Iris pigment epithelial cell (primary cell): ENCODE measurements at places on chromosomes 5 and 9.

- DNase-seq = no peak
Observed at GRCh38 chr5:139855946-139856540, 60.4 kb downstream of the PSD2 start.

DNA sequence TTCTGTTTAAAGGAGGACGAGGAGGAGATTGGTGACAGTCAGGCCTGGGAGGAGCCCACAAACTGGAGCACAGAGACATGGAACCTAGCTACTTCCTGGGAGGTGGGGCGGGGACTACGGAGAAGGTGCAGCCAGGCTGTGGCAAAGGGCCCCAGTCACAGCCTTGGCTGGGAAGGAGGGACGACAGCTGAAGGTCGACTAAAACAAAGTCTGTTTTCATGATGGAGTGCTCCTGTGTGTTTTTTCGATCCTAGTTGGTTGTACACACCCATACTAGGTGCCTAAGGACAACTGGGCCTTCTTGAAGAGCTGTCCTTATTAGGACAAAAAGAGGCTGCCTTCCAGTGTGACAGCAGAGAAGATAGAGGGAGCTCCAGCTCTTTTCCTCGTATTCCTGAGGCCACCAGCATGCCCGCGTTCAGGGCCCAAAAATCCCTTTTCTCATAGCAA lies 2.9 kb downstream of the CCDC107 start:
- peak; percentile 44 for DNase-seq

GRCh38 chr9:109072821-109073435 lies 46.8 kb downstream of the TMEM245 start:
- no peak for DNase-seq

GRCh38 chr9:120846251-120846889 lies 3.6 kb upstream of the PSMD5 start:
- DNase-seq = no peak

- DNase-seq = peak; percentile 23
Observed at GRCh38 chr9:96852676-96853075, 1.6 kb downstream of the ZNF782 start.

DNA sequence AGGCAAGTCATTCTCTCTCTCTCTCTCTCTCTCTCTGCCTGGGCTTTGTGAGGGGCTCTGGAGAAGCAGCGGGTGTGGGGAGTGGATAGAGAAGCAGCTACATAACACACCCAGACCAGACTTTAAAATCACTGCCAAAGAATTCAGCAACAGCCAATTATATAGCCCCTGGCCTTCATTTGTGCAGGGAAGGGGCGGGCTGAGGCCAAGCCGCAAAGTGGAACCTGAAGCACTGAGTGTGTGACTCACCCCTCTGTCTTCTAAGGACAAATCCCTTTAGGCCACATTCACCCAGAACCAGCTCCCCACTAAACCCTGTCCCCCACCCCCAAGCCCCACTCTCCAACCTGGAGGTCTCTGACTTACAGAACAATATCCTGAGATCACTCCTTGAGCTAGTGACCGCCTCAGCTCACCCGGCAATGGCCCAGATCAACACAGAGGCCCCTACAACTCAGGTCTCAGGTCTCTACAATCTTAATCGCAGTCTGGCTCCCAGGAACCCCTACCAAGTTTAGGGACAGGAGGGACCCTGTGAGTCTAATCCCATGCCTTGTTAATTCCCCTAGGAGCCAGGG lies 6.0 kb downstream of the B4GALT1 start:
- peak; percentile 99 for DNase-seq
